MCF 10A (cell line): ENCODE measurements at places on chromosomes 4 and X. TPM values are rescaled to one million over a fixed set of nuclear protein-coding genes. Genes with fewer than 3 reads are reported as not detected.

CLDN22 gene
- not detected in 2 replicates for total RNA-seq

MAN2B2 gene
- total RNA-seq = 12.5 and 13.9 TPM in 2 replicates

GLRB gene
- 5.9 and 7.1 TPM in 2 replicates for total RNA-seq

APLN gene
- total RNA-seq = not detected in 2 replicates

GPR173 gene
- total RNA-seq = 1.3 TPM in 2 replicates

AMBN gene
- total RNA-seq = not detected in 2 replicates

FAM241A gene
- 8.2 and 10.9 TPM in 2 replicates for total RNA-seq

TASL gene
- total RNA-seq = not detected in 2 replicates
